Tibial artery (tissue), 4 donors: ENCODE measurements at places on chromosomes 1 and 21.

GRCh38 chr1:28314547-28314941, 14.3 kb upstream of the MED18 start:
- no peak for DNase-seq

DNA sequence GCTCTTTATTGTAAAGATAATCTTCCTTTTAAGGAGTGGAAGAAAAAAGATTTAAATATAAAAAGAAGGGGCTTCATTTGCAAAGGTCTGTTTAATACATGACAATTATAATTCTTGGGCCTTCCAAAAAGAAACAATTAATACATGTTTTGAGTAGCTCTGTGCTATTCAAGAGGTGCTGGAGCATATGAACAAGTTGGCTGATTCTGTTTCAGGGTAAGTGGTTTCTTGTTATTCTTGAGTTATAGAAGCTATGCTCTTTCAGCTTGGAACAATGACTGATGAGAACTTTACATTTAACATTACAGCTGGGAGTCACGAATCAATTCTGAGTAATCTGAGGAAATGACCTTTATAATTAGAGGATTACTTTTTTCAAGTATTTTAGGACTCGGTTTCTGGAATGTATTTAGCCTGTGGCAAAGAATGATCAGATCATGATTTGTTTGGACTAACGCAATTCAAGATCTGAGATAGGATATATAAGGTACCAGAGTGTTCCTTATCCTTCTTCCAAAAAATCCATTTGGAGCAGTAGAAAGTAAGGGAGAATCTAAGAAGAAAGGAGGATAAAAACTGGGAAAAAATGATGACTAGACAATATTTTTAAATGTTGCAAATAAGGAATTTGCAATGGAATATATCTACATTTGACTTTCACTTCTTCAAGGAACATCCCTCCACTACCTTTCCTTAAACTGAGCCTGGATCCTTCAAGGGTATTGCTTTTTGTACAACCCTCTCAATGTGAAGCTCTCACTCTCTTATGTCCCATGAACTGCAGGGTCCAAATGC, 77.1 kb upstream of the KCTD3 start:
- DNase-seq, result no peak

DNA sequence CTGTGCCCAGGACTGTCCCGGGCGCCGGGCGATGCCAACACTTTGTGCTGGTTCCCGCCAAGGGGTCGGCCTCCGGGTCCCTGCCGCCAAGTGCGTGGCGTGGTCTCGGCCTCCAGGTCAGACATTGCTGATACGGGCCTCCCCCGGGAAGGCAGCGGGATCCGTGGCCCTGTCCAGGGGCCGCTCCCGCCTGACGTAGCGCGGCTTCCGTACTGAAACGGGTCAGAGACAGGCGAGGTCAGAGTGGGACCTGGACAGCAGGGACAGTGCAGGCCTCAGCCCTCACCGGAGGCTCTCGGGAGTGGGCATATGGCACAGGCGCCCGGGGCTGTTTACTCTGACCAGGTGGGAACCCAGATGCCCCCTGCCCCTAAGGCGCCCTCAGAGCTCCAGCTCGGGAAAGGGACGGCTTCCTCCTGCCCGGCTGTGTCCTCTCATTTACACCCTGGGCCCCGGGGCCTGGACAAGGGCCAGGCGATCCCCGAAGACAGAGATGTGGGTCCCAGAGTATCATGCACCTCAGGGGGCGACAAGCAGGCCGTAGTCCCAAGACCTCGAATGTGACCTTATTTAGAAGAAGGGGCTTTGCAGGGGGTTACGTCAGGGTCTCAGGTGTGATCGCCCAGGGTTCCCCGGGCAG, 8.8 kb upstream of the RNF223 start:
- DNase-seq, result peak; percentile 17

DNA sequence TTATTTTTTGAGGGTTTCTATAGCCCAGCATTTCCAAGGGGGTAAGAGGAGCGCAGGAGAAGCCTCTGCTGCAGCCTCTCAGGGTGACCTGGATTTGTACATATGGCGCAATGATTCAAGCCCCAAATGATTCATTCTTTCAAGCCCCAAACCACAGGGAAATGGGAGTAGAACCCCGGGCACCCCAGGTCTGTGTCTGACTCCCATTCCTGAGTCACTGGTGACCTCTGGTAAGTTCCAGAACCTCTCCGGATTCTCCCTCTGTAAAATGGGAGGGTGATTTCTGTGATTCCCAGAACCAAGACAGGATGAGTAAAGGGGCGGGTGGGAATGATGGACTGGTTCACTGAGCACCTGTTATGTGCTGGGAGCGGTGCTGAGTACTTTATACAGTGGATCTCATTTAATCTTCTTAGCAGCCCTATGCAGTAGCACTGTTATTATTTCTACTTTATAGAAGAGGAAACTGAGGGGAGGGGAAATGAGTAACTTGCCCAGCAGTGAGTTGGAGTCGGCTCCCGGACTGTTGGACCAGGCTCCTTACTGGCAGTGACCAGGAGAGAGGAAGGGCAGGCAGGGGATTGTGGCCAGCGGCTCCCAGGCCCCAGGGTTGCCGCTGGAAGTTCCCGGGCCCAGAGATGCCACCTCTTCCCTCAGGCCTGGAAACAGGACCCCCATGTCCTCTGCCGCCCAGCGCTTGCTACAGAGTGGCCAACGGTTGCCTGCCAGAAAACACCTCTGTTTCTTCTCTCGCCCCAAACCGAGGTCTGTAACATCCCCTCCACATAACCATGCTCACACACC, 20.3 kb upstream of the SLC26A9 start:
- DNase-seq, result no peak

DNA sequence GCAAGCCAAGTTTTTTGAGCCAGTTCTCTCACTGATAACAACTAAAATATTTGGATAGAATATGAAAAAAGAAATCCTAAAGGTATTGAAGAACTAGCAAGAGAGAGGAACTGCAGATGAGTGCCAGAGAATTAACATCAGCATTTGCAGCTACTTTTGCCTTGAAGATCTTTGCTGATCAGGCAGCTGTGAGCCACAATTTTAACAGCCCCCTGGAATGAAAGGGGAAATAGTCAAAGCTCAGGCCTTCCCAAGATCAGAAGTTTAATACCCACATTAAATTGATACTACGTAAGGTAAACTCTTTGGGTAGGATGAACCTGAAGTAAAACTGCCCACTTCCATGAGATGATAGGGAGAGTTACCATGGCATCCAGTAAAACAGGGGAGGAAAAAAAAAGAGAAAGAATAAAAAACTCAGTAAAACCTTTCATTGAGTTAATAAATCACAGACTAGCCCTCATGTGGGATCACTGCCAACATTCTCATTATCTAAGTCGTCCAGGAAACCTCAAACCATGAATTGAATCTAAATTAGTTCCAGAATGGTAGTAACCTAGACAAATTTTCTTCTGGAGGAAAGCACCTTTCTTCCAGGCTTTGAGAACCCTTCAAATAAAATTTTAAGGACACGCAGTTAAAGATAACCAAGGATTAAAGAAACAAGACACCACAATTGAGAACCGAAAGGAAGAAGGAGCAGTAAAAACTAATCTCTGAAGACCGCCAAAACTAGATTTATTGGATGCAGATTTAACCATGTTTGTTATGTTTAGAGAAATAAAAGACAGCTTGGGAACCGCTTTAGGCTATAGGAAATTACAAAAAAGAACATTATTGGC, 28.3 kb downstream of the SCP2 start:
- no peak for DNase-seq

DNA sequence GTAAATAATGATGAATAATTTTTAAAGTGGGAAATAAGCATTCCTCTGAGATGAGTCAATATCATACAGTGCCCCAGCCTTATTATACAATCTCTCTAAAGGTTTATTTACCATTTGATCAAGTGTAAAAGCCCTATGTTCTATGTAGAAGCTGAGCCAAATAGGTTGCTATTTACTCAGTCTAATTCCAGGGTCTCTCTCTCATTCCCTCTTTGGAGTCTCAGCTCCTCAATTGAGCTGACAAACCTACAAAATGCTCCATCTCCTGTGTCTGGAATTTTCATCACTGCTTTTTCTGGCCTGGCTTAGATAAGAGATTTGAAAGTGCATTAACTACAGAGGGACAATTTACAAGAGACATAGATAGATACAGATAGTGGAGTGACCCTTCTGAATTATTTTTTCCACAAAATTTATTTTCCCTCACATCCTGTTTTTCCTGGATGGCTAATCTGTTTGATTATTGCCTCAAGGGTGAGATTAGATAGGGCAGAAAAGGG, 24.8 kb upstream of the USH2A start:
- no peak for DNase-seq

- no peak for DNase-seq
Observed at GRCh38 chr1:206691604-206692003, 6.9 kb downstream of the MAPKAPK2 start.

DNA sequence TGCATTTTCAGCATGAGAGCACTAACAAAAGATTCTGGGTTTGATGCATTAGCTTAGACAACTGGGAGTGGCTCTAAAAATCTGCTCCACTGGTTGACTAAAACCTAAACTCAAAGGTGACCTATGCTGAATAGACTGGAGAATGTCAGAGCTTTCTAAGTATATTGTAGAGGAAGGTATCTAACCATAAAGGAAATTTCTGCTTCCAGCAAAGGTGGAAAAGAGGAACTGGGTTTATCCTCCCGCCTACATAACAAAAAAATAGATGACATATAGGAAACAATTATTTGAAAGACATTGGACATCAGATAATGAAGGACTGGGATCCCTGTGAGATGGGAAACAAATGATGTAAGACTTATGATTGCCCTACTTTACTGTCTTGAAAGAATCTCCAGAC, 35.8 kb upstream of the CR2 start:
- no peak for DNase-seq

GRCh38 chr21:18989953-18990495, 586.4 kb upstream of the TMPRSS15 start:
- no peak for DNase-seq

DNA sequence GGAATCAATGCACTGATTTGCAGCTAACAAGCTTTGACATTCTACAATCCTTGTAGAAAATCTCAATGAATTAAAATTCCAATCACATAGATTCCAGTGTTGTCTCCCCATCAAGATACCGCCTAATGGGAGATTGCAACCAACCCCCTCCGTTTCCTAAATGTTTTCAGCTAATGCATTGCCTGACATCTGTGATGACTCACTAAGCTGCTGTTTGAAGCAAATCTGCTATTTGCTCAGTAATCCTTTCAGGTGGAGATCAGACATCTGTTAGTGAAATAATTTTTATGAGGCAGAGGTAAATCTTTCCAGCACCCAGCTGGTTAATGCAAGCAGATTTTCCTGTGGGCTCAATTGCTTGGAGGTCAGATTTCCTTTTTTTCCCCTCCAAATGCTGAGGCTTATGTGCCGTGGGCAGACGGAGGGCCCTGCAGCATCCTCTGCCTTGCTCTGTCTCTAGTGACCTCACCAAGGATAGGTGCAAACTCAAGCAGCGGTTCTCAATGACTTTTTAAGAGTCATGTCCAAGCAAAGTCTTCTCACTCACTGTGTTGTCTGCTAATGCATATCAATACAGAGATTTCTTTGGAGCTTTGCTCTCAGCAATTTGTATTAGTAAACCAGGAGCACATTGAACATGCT, 91.1 kb upstream of the RAB3GAP2 start:
- no peak for DNase-seq

DNA sequence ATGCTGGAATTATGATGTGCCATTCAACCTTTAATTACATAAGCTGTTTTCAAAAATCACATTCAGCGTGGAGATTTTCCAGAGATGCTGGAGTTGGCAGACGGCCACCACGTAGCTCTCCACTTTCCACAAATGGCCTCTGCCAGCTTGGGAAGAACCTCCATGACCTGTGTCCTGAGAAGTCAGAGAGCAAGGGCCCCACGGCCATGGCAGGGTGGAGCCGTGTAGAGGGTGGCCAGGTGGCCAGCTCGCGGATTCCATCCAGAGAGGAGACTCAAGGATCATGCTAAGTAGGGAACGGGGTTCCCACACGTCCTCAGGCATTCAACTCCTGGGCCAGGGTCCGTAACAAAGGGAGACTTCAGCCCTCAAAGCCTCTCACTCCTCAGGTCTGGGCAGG, 1.3 kb upstream of the GALE start:
- DNase-seq, result no peak

- DNase-seq, result no peak
Observed at GRCh38 chr1:153313288-153313687, 536 bp upstream of the PGLYRP3 start.

- no peak for DNase-seq
Observed at GRCh38 chr1:8182034-8182761, 135.7 kb upstream of the SLC45A1 start.

DNA sequence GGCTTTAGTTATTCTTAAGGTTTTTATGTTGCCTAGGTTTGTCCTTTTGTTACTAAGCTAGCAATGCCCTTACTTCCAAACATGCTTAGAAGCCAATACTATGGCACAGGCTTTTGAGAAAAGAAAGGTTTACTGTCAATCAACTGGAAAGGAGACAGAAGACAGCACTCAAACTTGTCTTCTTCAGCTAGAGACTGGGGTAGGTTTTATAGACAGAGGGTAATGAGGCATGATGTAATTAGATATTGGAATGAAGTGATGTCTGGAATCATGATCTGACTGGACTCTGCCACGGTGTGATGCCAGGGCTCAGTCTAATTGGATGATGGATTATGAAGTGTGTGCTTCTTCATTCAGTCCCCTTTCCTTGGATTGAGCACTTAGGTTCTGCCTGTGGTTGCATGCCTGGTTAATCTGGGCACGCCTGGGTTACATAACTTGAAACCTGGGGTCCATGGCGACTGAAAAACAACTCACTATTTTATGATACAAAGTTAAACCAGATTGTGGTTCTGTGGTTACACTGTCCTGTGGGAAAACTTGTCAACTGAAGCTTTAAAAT, 625.8 kb downstream of the BRINP3 start:
- no peak for DNase-seq

DNA sequence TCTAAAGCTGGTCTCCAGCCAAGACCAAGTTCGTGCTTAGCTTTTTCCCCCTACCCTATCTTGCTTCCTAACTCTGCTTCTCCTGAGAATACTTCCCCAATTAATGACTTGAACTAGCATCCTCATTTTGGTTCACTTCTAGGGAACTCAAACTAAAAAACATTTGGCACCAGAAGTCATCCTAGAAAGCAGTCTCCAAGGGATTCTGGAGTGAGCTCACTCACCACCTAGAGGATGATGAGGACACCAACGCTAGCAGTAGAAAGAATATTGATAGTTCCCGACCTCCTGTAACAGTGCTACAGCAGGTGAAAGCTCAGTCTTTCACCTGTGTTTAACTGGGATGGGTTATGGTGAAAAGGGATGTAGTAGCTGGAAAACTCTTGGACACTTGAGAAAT, 4.7 kb upstream of the PSMB2 start:
- no peak for DNase-seq
